ENCODE measurements at places on chromosomes 2 and 18.

GRCh38 chr18:44969214-44969795 lies 288.6 kb downstream of the SETBP1 start:
- DNase-seq: no peak

GRCh38 chr2:204060841-204061240 lies 124.3 kb downstream of the ICOS start:
- DNase-seq: no peak

DNA sequence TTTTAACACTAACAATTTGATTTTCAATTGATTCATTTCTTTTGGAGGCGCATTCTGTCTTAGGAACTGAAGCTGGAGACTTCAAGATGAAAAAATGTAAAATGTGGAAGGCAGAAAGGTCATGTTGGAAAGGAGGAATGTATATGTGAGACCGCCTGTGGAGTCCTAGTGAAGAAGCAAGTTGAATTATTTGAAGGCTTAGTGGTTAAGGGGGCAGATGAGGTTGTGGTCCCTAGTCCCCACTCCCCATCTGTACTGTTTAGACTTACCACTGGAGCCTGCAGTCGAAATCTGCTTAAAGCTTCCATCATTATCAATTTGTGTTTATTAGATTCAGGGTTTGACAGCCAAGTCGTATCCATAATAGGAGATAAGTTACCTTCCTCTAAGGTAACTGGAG lies 15.4 kb upstream of the MIB1 start:
- DNase-seq: no peak

- no peak for DNase-seq
Measured at GRCh38 chr2:57180042-57180567, 866.5 kb upstream of the VRK2 start.

DNA sequence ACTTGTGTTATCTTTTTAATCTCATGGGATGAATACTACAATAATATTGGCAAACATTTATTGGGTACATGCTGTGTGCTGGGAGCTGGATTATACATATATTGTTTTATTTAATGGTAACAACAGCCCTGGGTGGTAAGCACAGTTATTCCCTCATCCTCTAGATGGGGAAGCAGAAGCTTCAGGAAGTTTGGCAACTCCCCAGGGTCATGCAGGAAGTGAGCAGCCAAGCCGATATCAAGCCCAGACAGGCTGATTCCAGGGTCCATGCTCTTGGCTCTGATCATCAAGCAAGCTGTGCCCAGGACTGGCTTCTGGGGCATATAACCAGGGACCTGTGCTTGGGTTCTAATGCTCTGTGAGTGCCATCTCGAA lies 155.8 kb downstream of the ZNF516 start:
- no peak for DNase-seq

GRCh38 chr2:234496055-234496834 lies 636 bp downstream of the ARL4C start:
- no peak for DNase-seq

- no peak for DNase-seq
Measured at GRCh38 chr2:211864328-211864727, 674.3 kb downstream of the ERBB4 start.

- DNase-seq: no peak
Measured at GRCh38 chr2:12424809-12425208, 291.9 kb upstream of the TRIB2 start.

DNA sequence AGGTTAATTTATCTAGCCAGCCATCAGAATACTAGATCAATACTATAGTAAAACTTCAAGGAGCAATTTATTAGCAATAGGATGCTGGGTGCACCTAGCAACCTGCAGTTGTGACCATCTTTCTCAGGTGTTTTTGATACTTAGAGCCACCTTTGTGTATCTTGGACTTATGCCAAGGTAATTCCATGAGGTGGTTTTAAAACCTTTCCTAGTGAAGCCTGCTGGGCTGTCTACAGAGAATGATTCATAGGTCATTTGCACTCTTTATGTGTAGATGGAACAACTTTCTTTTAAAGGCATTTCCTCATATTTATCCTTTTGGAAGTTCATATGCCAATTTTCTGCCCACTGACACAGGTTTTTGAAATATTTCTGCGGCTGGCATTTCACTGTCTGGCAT lies 1030.1 kb upstream of the POU3F3 start:
- DNase-seq: no peak

DNA sequence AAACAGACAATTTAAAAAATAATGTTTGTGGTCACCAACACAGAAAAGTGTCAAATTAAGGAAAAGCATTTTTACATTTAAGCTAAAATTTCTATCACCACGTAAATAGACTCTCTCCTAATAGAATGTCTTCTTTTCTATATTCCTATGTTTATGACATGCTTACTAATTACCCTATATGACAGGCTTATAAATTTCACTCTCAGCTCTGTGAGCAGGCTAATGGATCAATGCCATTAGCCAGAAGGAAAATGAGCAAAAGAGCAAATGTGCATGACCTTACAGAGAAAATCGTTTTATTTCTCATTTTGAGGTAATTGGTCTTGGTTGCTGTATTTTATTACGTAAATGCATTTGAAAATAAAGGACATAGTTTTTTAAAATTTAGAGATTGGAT lies 209.7 kb downstream of the TMX3 start:
- no peak for DNase-seq

- DNase-seq: no peak
Measured at GRCh38 chr2:166468124-166469024, 25.7 kb downstream of the SCN7A start.

- DNase-seq: no peak
Measured at GRCh38 chr18:59665057-59666006, 31.9 kb downstream of the CCBE1 start.

DNA sequence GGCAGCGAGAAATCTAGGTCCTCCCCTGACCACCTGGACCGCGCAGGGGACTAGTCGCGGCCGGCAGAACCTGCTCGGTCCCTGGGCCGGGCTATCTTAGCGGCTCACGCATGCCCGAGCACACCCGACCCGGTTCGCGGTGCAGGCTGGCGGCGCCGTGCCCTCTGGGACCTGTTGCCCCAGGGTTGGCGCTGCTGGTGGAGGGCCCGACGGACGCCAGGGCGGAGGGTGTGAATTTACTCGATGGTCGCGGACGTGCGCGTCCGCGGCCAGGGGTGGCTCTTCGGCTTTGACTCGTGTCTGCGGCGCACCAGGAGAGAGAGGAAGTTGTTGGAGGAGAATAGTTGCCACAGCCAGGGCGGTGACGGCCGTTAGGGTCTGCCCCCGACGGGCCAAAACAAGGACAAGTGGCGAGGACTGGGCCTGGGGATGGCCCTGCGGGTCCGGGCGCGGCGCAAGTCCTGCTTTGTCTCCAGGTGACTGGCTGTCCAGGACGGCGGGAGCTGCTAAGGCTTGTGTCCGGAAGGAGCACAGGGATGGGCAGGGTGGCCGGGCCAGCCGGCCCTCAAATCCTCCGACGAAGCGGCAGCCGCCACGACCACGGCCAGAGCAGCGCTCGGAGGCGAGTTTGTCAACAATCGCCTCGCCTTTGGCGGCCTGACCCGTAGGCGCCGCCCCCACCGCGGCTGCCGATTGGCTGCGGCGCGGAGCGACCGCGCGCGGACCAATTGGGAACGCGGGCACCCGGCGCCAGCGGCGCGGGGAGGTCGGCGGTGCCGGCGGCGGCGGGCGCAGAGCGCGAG lies 1.3 kb downstream of the BCL2L11 start:
- DNase-seq: peak; percentile 79

GRCh38 chr2:191065785-191066184 lies 51.8 kb upstream of the STAT1 start:
- DNase-seq: no peak

DNA sequence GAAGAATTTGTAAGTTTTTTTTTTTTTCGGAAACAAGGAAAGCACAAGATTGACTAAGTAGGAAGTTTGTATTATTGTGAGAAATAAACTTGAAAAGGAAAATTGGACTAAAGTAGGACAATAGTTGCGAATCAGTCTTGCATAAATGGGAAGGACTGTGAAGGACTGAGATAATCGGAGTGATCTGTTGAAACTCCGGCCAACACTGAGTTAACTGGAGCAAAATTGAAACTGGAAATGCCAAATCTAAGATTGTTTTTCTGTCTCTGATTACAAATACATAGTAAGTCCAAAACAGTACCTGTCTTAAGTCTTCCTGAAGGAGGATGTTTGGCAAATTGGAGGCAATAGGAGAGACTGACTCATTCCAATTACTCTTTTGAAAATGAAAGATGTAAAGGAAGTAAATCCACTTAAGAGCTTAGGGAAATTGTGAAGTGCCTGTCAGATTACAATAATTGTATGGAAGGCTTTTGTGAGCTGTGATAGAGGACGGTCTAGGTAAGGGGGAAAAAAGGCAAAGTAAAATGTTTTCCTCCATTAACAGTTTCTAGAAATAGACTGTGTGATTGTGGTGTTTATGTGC lies 204.9 kb upstream of the CYRIA start:
- DNase-seq: no peak

DNA sequence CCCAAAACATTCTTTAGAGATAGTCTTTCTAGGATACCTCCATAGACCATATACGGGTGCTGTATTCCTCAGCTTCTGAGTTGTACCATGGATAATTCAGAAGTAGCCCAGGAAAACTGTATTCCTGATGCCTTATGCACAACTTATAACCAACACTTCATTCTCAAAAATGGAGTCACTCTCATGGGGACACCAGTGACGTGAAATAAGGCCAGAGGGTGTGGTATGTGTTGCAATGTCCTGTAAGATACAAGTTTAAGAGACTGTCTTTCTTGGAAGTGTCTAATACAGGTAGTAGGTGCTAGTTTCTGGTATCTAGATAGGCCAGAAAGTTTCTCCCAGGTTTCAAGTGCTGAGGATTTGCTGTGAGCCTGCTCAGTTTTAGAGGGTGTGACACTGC lies 36.1 kb downstream of the COX7A2L start:
- DNase-seq: no peak

GRCh38 chr2:10920764-10921388 lies 9.1 kb downstream of the KCNF1 start:
- no peak for DNase-seq

DNA sequence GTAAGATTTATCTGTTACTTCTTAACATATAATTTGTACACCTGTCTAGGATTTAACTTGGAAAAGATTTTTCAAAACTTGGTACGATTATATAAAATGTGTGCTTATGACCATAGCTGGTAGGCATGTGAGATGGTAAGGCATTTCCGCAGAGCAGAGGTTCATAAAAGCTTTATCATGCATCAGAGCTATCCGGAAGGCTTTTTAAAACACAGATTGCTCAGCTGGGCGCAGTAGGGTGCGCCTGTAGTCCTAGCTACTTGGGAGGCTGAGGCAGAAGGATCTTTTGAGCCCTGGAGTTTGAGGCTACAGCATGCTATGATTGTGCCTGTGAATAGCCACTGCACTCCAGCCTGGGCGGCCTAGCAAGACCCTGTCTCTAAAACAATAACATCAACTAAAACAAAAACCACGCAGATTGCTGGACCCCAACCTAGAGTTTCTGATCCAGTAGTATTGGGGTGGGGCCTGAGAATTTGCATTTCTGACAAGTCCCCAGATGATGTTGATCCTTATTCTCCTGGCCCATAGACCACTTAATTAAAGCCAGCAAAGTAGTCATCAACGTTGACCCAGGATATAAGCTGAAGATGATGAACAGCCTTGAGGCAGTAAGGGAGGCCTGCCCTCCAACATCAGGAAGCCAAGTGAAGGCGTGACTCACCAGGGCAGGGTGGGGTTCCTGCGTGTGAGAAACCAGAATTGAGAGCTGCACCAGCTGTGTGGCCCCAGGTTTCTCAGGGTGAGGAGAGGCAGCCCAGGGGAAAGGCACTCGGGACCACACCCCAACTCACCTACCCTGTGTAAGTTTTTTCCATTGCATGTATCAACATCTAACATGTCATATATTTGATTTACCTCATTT lies 21.6 kb upstream of the SLC20A1 start:
- no peak for DNase-seq

- DNase-seq: no peak
Measured at GRCh38 chr18:13879937-13880336, 35.4 kb downstream of the MC2R start.

- no peak for DNase-seq
Measured at GRCh38 chr2:8505311-8505920, 176.4 kb upstream of the ID2 start.

GRCh38 chr2:10675131-10675530 lies 14.6 kb downstream of the NOL10 start:
- no peak for DNase-seq

DNA sequence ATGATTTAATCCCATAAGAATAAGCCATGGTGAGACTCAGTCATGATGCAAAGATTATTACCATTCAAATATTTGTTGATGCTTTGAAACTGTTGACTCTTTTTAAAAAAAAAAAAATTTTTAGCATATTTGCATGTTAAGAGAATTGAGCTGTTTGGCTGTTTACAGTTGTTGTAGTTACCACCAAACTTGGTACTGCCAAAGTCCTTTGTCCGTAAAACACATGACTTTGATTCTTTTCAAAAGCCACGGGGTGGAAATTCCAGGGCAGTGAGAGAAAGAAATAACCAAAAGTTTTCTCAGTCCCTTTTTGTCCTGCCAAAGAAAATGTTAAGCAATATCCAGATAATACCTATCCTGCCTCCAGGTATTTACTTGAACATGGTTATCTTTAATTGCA lies 474.8 kb downstream of the METTL4 start:
- no peak for DNase-seq

- DNase-seq: no peak
Measured at GRCh38 chr2:123521854-123522253, 503.2 kb upstream of the CNTNAP5 start.

DNA sequence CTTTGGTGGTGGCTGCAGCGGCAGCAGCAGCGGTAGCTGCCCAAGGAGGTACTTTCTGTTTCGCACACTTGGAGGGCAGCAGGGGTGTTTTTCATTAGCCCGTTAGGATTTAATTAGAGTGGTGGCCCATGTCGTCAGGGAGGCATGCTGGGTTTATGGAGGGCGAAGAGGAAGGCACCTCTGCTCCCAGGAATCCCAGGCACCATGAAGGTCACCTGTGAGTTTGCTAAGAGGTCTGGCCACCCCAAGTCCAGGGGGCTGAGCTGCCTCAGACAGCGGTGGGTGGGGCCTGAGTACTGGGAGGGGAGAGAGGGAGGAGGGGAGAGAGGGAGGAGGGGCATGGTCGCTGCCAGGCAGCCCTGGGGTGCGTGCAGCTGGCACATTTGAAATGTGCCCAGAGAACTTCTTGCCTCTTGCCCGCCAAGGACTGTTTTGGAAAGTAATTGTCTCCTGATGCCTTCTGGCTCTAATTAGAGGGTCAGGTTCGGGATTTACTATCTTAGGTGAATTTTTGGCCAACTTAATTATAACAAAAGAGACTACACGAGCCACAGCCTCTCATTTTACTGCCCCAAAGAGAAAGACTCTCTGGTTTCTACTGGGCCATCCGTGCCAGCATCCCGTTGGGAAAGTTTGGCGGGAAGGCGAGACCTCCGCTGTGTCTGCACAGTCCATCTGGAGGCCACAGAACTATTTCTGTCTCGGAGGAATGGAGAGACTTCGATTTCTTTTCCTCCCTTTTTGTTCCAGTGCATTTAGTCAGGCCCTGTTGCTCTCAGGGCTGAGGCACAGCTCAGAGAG lies 62.0 kb downstream of the GLI2 start:
- no peak for DNase-seq

- DNase-seq: peak; percentile 75
Measured at GRCh38 chr2:100242891-100243619, 79.2 kb downstream of the LONRF2 start.

DNA sequence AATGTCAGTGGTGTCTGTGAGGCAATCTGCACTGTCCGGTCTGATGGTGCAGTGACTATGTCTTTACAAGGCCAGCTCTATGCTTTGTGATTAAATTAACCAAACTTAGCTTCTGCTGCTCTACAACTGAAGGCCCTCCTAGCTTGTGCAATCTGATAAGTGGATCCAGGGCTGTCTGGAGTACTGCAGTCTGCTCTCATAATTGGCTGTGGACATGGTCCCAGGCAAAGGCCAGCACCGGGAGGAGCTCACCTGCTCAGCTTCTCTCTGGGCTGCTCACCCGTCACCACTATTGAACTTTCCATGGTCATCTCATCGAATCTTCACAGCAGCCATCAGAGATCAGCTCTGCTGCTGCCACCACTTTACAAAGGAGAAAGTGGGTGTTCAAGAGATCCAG lies 13.0 kb upstream of the APCDD1 start:
- no peak for DNase-seq
